ENCODE measurements at places on chromosomes 5 and 9. TPM values are rescaled to one million over a fixed set of nuclear protein-coding genes. Genes with fewer than 3 reads are reported as not detected.

- DNase-seq: no peak
Observed at GRCh38 chr9:37454238-37454637, 11.0 kb downstream of the ZBTB5 start.

Gene S100Z
- not detected for total RNA-seq

Gene ACOT12
- not detected for total RNA-seq

- DNase-seq: no peak
Observed at GRCh38 chr5:120320626-120321025, 143.5 kb upstream of the PRR16 start.

- peak; percentile 63 for DNase-seq
Observed at GRCh38 chr9:112793213-112793810, 42.8 kb downstream of the SNX30 start.

GRCh38 chr9:110048403-110048975 lies 159.5 kb downstream of the C9orf152 start:
- DNase-seq: peak; percentile 93

DNA sequence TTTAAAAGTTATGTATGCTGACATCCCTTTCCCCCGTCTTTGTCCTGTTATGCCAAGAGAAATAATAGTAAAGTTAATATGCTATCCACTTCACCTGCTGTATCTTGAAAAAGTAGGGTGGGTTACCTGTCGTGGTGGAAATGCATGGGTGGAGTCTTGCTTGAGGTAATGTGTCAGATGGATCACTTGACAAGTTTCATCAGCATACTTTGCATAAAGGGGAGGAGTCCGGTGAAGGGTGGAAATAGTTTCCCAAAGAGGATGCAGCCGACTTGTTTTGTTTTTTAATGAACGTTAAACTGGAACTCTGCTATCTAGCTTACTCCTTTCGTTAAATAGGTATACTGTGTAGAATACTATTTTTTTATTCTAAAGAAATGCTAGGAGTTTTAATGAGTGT lies 9.0 kb upstream of the DMRT3 start:
- DNase-seq: no peak

Gene LURAP1L
- total RNA-seq: 1.7 TPM

DNA sequence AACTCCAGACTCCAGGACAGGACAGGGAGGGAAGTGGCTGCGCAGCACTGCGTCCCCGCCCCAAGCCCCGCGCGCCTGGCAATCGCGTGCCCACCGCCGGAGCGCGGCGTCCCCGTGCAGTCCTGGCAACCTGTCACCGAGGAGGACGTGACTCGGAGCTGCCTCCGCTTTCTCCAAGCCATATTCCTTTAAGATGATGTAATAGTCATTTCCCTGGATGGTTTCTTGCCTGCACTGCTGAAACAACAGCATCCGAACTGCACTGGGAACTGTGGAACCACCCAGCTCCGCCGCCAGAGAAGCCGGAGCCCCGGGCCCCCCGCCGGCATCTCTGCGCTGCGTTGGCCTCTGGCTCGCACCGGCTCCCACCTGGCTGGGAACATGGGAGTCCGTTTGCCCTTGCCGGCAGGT lies 34.5 kb downstream of the KCTD16 start:
- peak; percentile 54 for DNase-seq

DNA sequence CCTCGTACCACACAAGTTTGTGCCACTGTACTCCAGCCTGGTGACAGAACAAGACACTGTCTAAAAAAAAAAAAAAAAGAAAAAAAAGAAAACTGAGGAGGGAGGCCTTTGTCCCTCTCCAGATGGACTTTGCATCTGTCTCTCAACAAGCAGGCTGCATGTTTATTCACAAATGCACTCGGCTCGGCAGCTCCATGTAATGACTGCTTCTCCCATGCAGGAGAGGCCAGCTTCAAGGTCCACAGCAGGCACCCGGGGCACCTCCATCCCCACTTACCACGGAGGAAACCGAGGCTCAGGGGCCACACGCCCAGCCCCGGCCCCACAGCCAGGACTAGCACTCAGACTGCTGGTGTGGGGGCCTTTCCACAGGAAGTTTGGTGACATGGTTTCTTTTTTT lies 13.1 kb upstream of the NCS1 start:
- no peak for DNase-seq

Gene GCNT4
- total RNA-seq: under 0.01 TPM

- DNase-seq: no peak
Observed at GRCh38 chr5:97541864-97542263, 358.8 kb upstream of the RIOK2 start.

GRCh38 chr5:169204788-169205400 lies 96.0 kb downstream of the SLIT3 start:
- no peak for DNase-seq

Gene NDST1
- 27.5 TPM for total RNA-seq

DNA sequence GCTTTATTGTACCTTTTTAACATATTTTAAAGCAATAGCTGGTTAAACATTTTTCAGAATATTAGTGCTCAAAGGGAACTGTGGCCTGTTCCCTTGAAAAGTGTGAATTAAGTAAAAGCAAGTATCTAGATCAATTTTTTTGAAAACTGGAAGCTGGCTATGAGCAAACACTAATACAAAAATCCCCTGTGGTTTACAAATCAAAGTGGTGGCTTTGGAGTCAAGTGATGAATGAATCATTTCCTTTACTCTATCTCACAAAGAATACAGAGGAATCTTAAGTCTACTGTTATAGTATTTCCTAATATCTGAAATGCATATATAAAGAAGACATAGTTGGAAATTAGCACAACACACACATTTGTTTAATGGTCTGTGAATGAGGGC lies 212.4 kb upstream of the C9orf72 start:
- DNase-seq: no peak

Gene SLC2A6
- 12.1 TPM for total RNA-seq

Gene ORM2
- total RNA-seq: not detected

GRCh38 chr9:93091453-93092081 lies 4.5 kb upstream of the CARD19 start:
- peak; percentile 53 for DNase-seq

GRCh38 chr5:74490814-74491213 lies 149.7 kb downstream of the ENC1 start:
- DNase-seq: no peak

Gene PGM5
- 27.5 TPM for total RNA-seq

Gene SHISAL2B
- not detected for total RNA-seq

GRCh38 chr5:150440948-150441812 lies 8.4 kb downstream of the RPS14 start:
- no peak for DNase-seq

DNA sequence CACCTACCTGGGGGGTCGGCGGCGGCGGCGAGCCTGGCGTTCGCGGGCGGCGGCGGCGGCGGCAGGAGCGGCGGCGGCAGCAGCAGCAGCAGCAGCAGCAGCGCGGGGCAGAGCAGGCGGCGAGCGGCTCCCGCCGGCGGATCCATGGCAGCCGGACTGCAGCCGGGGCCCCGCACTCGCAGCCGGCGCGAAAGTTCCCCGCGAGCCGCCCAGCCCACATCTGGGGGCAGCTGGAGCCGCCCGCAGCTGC lies 153 bp downstream of the ADAMTS2 start:
- DNase-seq: no peak

Gene TAF11L5
- total RNA-seq: not detected

Gene ARL15
- 35.3 TPM for total RNA-seq

- no peak for DNase-seq
Observed at GRCh38 chr5:83922699-83923098, 202.0 kb upstream of the HAPLN1 start.

Gene OXCT1
- total RNA-seq: 21.8 TPM

Gene IGFBPL1
- total RNA-seq: under 0.01 TPM

DNA sequence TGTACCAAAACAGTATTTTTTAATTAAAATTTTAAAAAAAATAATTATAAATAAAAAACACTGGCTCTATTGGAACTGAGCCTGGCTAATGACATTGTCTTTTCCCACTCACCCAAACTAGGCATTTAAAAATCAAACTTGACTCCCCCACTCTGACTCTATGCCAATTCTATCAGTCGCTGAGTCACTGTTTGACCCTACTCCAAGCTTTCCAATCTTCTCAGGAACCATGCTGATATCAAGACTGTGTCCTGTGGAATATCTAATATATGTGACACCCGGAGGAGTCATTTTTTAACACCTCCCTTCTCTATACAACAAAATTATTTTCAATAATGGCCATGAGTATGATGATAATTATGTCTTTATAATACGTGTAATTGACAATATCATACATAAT lies 171.6 kb upstream of the RASEF start:
- DNase-seq: no peak

- DNase-seq: no peak
Observed at GRCh38 chr5:17186256-17186655, 31.2 kb upstream of the BASP1 start.

DNA sequence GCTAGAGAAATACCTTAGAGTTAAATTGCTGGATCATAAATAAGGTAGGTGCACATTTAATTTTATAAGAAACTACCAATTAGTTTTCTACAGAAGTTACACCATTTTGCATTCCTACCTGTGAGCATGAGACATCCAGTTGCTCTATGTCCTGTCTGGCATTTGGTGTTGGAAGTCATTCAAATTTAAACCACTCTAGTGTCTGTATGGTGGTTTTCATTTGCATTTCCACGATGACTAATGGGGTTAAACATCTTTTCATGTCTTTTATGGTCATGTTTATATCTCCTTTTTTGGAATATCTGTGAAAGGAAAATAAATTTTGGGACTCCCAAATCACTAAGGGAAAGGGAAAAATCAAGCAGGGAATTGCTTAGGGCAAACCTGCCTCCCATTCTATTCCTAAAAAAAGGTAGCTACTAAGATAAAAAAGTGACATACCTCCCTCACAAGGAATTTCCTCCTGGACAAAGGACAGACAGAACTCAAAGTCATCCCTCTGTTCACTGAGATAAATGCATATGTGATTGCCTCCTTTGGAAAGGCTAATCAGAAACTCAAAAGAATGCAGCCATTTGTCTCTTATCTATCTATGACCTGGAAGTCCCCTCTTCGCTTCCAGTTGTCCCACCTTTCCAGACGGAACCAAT lies 31.6 kb upstream of the ADCY2 start:
- DNase-seq: no peak

Gene PDGFRB
- total RNA-seq: 9.5 TPM

DNA sequence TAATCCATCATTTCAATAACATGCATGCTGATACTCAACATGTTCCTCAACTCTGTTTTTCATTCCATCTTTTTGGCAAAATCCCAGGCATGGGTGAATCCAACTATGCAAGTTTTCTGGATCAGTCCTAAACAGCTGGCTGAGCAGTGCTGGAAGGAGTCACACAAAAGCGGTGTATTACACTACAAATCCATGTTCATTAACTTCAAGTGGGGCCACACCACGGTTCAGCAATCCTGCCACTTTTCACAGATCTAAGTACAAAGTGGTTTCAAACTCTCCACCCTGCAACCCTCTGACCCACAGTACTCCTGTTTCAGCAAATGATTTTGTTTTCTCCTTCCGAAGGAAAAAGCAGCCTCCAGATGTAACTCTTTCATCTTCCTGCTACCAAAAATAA lies 222.5 kb downstream of the EPB41L4A start:
- no peak for DNase-seq

Gene FAF2
- 30.1 TPM for total RNA-seq

DNA sequence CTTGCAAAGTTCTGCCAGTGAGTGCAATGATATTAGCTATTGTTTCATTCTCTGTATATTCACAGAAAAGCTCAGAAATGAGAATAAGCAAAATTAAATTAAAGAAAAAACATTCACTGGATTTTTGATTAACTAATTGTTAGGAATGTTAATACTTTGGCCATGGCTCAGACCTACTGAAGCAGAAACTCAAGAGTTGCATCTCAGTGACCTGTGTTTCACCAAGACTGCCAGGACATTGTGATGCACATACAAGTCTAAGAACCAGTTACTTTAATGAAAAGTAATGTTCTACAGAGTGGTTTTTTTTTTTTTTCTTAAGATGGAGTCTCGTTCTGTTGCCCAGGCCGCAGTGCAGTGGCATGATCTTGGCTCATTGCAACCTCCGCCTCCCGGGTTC lies 464.9 kb upstream of the NMUR2 start:
- no peak for DNase-seq

- DNase-seq: no peak
Observed at GRCh38 chr5:113343343-113343742, 91.4 kb downstream of the TSSK1B start.

Gene ENHO
- total RNA-seq: not detected

DNA sequence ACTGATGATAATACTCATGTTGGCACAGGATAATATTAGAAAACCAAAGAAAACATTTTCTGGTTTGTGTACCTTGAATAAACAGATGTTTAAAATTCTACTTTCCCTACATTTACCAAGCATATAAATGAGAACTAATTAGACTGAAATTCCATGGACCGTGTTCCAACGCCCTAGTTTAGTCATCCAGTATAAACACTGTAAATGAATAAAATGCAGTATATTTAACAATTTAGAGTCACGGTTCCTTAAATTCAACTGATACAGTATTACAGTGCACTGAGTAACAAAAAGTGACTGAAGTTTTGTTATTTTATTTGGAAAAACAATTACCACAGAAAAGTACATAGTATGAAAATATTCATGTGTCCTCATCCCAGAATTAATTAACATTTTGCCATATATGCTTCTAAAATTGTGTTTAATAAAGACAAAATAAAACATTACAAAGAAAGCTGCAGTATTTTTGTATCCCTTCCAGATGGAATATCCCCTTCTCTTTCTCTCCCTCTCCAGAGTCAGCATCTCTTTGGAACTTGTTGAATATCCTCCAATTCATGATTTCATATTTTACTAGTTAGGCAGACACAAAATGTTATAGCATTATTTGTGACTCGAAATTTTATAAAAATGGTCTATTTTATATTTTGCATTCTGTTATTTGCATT lies 112.5 kb downstream of the HMHB1 start:
- DNase-seq: no peak

DNA sequence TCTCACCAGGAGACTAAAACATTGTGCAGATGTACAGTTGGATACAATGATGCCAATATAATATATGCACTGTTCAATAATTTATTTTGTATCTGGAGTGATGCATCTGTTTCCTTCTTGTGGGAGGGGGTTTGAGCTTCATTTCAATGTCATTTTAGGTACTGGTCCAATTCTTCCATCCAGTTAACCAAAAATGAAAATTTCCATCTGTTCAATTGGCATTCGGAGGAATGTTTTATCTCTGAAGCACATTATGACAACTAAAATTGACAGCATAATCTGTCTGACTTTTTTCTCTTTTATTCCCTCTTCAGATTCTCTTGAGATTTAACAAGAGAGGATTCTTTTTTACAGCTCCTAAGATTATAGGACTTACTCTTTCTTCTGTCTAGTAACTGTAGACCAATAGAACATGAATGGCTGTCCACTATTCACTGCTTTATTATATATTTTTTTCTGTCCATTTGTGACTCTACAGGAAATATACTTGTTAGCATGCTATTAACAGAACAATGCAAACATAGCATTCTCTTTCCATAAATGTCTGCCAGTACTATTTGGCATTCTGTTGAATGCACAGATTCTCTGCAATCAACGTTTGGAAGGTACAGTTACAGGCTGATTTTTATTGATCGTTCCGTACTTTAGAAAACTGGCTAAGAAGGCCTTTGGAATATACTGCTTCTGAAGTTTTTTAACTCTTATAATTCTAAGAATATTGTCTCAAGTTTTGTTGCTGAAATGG lies 57.8 kb downstream of the NDUFAF2 start:
- peak; percentile 28 for DNase-seq

GRCh38 chr5:67010684-67011409 lies 185.8 kb downstream of the CD180 start:
- peak; percentile 95 for DNase-seq

Gene CDX1
- not detected for total RNA-seq

All from lung microvascular endothelial cell (primary cell).